ENCODE measurements at places on chromosomes 12 and 14.

DNA sequence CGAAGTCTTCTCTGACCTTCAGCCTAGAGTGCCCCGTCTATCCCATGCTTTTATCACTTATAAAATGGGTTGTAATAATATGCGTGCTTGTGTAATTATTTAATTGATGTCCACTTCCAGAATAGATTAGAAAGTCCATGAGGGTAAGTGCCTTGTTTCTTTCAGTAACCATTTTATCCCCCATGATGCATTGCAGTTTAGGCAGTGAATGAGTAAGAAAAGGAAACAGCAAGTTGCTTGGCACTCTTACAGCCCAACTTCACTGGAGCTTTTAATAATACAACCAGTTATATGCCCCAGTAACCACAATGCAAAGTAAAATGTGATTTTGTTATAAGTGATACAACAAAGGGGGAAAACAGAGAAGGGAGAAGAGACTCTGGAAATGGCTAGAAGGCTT lies 287.3 kb downstream of the MED13L start:
- no peak for DNase-seq

GRCh38 chr12:83432176-83432719 lies 745.5 kb downstream of the TMTC2 start:
- no peak for DNase-seq

- DNase-seq, result no peak
Observed at GRCh38 chr14:50967103-50967502, 22.8 kb upstream of the PYGL start.

GRCh38 chr12:3075315-3075714 lies 1.9 kb upstream of the TSPAN9 start:
- no peak for DNase-seq

DNA sequence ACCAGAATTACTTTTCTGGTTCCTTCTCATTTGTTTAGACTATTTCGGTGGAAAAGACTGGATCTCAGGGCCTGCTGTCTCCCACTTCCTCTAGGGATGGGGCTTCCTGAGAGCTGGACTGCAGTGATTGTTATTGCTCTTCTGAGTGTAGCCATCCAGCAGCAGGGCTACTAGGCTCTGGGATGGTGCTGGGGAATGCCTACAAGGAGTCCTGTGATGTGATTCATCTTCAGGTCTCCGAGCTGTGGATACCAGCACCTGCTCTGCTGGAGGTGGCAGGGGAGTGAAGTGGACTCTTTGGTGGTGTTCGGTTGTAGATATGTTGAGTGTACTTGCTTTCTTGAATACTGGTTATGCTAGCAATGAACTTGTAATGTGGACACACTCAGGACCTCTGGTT lies 42.7 kb downstream of the AEBP2 start:
- DNase-seq, result no peak

DNA sequence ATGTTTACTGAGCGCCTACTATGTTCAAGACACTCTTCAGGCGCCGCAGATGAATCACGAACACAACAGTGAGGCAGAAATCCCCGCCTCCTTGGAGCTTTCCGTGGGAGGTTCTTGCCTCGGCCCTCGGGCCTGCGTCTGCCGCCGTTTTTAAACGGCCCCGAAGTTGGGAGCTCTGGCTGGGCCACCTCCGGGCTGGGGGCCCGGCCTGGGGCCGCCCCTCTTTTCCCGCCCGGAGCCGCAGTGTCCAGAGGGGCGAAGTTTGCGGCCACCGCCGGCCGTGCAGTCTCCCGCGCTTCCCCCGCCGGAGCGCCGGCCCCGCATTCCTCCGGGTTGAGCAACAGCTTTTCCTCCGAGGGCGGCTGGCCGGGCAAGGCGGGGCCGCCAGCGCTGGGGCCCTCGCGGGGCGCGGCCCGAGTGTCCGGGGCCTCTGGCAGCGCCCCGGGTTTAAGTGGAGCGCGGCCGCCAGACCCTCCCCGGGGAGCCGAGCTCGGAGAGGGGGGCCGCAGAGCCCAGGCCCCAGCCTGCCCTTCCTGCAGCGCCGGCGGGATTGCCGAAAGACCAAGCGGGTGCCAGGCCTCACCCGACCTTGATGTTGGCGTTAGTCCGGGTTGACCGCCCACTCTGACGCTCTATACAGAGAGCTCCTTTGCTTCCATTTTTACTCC lies 18.7 kb upstream of the CTDSP2 start:
- DNase-seq, result no peak

GRCh38 chr12:130537051-130537450 lies 179.0 kb downstream of the RIMBP2 start:
- no peak for DNase-seq

DNA sequence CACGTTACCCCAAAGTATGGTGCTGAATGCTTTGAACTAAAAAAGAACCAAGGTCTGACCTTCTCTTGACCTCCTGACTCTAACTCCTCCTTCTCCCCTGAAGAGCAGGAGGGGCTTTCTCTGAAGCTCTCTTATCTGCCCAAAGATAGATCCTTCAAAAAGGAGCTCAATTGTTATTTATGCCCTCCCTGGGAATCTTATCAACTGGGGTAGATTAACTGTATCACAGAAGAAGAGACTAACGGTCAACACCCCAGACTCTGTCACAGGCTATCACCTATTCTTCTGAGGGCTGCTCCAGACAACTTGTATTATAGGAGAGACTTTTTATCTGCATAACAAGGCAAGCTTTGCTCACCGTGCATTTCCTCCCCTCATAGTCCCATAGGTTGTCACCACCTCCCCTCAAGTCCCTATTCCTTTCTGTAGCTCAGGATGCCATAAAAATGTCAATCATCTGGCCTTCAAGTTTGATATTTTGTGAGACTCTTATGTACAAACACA lies 86.6 kb downstream of the PAPLN start:
- DNase-seq, result no peak

DNA sequence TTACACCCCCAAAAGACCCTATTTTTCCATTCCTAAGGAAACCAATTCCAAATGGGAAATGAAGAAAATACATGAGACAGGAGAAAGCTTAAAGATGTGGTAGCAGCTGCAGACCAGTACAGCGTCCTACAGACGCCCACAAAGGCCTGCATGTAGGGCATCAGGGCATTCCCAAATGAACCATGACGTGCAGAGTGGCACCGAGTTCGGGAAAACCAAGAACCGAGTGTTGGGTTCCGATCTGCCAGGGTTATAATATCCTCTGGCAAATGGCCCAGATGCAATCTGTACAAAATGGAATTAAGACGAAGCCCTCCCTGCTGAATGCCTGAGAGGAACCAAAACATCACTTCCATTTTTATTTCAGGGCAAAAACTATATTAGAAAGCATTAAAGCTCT lies 34.4 kb upstream of the SELPLG start:
- no peak for DNase-seq

GRCh38 chr14:22781301-22781991 lies 15.0 kb downstream of the OXA1L start:
- DNase-seq, result no peak

DNA sequence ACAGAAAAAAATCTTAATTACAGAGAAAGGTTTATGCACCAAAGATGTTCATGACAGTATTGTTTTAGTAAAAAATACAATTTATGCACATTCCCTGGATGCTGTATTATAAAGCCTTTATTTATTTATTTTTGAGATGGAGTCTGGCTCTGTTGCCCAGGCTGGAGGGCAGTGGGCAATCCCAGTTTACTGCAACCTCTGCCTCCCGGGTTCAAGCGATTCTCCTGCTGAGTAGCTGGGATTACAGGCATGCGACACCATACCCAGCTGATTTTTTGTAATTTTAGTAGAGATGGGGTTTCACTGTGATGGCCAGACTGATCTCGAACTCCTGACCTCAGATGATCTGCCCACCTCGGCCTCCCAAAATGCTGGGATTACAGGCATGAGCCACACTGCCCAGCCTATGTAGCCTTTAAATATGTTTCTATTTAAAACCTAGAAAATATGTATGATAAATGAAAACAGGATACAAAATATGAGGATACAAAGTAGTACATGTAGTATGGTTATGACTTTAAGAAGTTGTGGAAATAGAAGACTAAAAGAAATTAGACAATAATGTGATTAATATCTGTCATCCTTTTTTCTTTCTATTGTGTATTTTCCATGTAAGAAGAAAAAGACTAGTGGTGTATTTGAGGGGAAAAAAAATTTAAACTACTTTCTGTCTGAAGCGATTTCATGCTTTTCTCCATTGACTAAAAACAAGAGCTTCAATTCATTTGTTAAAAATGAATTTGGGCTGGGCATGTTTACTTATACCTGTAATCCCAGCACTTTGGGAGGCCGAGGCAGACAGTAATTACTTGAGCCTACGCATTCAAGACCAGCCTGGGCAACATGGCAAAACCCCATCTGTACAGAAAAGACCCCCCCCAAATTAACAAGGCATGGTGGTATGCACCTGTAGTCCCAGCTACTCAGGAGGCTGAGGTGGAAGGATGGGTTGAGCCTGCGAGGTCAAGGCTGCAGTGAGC lies 13.1 kb downstream of the ATF1 start:
- DNase-seq, result no peak

DNA sequence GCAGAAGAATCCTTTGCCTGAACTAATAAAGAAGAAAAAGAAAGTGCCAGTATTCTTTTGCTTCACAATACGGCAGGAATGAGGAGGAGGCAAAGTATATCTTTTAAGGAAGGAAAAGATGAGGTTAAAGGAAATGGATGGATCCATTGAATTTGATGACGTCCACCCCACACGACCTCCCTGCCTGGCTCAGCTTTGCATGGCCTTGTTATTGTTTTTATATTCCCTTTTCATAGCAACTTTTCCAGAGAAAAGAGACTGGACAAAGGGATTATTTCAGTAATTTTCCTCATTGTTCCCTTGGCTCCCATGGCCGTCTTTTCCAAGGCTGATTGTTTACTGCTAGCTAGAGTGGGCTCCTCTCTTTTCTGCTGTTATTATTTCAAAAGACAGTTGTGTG lies 123.2 kb upstream of the SEL1L start:
- DNase-seq, result no peak

DNA sequence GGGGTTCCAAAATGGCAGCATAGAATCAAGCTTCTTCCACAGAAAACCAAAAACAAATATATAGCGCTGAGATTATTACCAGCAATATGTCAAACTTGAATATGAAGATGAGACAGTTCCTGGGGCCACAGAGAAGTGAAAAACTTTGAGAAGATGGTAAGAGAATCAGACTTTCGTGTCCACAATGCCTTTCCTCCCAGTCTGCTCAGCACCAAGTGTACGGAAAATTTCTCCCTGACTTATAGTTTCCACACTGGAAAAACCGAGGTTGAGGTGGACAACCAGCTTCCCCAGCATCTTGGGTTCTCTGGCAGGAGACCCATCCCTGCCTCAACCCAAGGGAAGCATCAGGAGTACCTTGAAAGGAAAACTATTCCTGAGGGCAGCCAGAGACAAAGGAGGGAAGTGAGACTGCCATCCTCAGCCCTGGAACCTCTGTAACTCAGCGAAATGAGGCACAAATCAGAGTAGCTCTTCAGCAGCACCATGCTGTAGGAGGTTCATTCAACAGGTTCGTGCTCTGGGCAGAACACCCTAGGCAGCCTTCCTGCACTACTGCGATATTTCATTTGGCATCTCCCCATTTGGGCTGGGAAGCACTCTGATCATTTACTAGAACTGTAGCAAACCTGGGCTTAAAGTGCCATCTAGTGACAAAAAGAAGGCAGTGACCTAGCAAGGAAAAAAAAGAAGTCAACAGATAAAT lies 52.4 kb upstream of the CAPRIN2 start:
- DNase-seq, result peak; percentile 51

GRCh38 chr12:80143537-80143936 lies 44.2 kb downstream of the OTOGL start:
- DNase-seq, result no peak

DNA sequence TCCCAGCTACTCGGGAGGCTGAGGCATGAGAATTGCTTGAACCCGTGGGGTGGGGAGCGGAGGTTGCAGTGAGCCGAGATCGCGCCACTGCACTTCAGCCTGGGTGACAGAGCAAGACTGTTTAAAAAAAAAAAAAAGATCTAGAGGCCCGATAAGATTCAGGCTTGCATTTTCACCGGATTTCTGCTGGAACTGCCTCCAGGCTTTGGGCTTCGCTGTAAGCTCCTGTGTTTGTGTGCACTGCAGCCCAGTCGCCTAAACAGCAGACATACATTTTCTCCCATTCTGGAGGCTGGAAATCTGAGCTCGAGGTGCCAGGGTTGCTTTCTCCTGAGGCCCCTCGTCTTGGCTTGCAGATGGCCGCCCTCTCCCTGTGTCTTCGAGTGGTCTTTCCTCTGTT lies 12.2 kb downstream of the BRI3BP start:
- no peak for DNase-seq

DNA sequence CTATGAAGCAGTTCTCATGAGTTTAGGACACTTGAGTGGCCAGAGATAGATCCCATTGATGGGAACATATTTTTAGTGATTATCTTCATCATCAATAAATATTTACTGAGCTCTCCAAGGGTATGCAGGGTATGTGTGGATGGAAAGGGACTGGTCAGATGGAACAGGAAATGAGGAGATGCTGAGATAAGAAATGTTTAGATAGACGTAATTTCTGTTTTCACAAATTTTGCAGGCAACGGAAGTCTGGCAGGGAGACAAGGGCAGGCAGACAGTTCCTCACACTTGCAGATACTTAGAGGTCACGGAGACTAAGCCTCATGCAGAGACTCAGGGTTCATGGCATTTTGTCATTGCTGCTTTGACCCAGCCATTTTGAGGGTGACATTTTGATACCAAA lies 24.3 kb downstream of the BCL2L14 start:
- DNase-seq, result no peak

GRCh38 chr14:84483072-84483420 lies 1046.9 kb upstream of the FLRT2 start:
- DNase-seq, result no peak

DNA sequence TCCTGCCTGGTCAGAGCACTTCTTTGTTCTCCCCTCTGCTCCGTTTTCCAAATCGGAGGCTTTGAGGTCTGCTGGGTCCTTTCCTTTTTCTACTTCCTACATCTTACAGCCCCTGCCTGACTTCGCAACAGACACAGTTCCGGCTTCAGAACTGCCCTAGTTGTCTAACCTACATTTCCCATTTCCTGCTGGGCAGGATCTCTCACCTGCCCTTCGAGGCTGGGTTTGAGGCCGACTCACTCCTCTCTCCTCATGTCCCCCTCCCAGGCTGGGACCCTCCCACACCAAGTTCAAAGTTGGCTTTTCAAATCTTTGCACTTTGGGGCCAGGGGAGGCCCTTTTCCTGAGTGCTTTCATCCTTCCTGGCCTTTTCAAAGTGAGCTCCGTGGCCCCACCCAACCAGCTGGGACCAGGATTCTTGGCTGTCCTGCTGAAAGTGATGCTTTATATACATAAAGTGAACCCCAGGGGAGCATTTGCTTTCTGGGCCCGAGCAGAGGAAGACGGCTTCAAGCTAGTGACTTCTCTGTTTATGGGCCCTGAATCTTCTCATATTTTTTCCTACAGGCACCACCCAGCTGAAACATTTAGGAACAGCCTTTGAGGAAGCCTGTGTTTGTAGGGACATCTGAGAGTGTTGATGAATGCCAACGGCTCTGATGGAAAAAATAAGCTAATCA lies 281.0 kb upstream of the CRY1 start:
- DNase-seq, result no peak

GRCh38 chr12:24135158-24135850 lies 185.8 kb upstream of the SOX5 start:
- no peak for DNase-seq

- DNase-seq, result no peak
Observed at GRCh38 chr12:18942669-18943068, 186.9 kb upstream of the PLEKHA5 start.

- no peak for DNase-seq
Observed at GRCh38 chr14:51922624-51923023, 62.2 kb downstream of the GNG2 start.
